Tibial artery (tissue), 4 donors: ENCODE measurements at places on chromosomes 5 and 9.
A peak's percentile ranks its signal among the peaks of the same experiment; 100 is the strongest.

DNA sequence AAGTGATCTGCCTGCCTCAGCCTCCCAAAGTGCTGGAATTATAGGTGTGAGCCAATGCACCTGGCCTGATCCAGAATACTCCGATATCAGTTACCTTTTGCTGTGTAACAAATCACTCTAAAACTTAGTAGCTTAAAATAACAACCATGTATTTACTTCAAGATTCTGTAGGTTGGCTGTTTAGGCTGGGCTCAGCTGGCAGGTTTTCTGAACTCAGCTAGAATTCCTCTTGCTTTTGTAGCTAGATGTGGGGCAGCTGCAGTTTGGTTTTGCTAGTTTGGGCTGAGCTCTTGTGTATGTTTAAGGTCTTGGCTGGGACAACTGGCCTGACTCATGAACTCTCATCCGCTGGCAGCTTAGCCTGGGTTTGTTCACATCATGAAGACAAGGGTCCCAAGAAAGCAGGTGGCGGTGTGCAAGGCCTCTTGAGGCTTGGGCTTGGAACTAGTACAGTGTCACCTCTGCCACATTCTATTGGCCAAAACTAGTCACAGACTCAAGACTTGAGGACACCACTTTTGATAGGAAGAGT, 138.3 kb upstream of the SHB start:
- DNase-seq, result no peak

DNA sequence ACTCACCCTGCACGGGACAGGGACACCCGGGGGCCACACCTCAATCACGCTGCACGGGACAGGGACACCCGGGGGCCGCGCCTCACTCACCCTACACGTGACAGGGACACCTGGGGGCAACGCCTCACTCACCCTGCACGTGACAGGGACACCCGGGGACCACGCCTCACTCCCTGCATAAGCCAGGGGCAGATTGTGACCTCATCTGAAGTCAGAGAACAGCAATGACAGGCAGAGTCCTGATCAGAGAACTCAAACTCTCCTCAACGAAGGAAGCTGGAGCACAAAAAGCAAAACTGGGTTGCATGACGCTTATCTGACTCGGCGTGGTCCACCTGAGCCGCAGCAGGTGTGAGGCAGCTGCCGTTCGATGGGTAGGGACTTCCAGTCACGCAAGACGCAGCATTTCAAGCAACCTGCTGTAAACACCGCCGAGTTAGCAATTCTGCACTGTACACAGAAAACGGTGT, 3.2 kb downstream of the TERT start:
- no peak for DNase-seq

DNA sequence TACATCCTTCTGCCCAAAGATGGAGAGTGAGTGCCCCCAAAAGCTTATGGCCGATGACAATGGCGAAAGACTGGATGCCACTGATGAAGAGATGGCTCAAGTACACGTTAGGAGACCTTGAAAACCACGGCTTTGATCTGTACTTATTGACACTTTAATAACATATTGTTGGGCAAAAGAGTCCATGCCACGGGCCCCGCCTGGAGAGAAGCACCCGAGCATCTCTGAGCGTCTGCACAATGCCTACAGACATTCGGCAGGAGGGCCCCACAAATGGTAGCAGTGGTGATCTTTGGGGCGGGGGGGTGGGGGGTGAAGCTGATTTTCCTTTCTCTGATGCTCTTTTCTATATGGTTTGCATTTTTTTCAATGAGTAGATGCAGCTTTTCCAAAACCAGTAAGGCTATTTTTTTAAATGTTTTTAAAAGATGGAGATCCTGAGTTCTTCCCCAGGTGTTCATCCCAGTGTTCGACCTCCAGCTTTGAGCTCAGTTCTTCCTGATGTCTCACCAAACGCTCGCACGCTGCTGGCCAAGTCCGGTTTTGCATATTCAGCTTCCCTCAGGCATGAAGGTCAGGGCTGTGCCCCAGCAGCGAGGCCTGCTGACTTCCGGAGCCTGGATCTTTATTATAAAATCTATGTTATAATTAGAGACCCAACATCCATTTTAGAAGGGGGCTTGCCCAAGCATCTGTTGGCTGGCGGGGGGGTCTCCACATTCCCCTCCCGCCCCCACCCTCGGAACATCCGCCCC, 34.3 kb upstream of the BARHL1 start:
- no peak for DNase-seq

DNA sequence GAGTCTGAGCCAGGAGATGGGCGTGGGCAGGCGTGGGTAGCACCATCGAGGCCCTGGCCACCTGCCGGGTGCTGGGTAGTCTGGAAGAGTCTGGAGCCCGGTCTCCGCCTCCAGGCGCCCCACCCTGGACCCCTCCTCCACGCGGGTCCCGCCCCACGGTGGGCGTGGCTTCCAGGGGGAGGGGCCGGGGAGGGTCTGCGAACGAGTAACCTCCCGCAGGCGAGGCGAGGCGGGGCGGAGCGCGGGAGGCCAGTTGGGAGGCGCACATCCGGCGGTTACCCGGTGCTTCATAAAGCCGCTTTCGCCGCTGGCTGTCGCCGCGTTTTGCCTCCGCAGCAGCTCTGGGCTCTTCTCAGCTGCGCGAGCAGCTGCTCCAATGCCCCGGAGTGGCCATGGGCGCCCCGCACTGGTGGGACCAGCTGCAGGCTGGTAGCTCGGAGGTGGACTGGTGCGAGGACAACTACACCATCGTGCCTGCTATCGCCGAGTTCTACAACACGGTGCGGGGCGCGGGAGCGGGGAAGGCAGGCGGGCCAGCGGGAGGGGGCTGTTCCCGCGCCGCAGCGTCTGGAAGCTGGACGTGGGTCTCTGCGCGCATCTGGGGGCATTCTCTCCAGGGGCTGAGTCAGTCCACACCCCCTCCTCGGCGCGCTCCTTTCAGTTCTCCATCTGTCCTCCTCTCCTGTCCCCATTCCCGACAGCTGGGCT, at the start of gene ACER2:
TSS of gene ACER2 (plus strand) at position 317 of the 708 bp plus-strand sequence. CDS start at position 393, 76 bp downstream.
- peak; percentile 94 for DNase-seq

- no peak for DNase-seq
These were observed 142.9 kb downstream of the SLCO4C1 start for GRCh38 chr5:102153003-102153759.

DNA sequence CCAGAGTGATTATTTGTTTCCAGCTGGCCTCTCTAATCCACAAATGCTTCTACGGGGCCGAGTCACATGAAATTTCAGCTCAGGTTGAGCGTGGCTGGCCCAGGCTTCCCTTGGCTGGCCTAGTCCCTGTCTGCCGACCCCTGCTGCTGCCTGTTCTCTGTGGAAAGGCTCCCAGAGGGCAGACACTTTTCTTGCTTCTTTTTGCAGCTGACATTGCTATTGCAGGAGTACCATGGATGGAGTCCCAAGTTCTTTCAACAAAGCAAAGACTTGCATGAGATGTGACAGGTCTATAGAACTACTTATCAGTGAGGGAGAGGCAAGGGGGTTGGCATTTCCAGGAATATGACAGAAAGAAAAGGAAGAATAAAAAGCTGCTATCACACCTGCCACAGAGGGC, 287.4 kb upstream of the ARRDC3 start:
- DNase-seq, result no peak

GRCh38 chr5:154342211-154342610, 103.6 kb upstream of the SAP30L start:
- no peak for DNase-seq

GRCh38 chr5:56705217-56705616, 110.1 kb upstream of the MAP3K1 start:
- no peak for DNase-seq

DNA sequence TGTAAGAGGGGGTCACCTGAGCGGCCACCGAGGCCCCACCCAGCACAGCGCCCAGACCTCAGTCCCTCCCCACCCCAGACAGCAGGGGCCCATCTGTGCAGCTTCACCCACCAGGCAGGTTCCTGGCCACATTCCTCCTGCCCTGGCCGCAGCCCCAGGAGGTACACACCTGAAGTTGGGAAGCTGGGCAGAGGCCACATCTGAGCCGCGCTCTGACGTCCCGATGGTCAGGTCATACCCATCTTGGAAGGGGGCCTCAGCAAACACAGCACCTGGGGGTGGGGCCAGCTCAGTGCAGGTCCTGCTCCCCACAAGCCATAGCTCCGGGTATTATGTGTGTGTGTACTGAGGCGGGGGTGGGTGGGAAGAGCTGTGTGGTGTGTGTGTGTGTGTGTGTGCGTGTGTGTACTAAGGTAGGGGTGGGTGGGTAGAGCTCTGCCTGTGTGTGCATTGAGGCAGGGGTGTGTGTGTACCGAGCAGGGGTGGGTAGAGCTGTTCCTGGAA, 5.6 kb downstream of the SPOUT1 start:
- no peak for DNase-seq

GRCh38 chr9:125556046-125556721, 150.8 kb downstream of the MAPKAP1 start:
- no peak for DNase-seq

DNA sequence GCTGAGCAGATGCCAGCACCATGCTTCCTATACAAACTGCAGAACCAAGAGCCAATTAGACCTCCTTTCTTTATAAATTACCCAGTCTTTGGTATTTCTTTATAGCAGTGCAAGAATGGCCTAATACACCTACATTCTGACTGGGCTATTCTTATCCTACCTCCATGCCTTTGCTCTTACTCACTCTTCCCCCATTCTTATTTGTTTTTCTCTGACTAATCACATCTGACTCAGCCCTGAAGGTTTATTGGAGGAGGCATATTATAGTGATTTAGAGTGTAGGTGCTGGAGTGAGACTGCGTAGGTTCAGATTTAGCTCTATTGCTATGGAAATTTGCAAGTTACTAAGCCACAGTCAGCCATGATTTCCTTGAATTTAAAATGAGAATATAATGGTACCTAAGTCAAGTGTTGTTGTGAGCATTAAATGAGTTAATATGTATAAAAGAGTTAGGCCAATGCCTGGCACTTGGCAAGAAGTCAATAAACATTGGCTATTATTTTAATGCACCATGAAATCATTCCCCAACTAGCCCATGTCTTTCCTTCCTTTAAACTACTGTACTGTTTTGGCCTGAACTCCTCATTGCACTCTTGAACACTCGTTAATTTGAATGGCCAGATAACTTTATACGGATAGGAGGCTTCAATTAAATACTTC, 531.2 kb upstream of the ZNF608 start:
- no peak for DNase-seq

GRCh38 chr9:8723195-8723594, 923.6 kb upstream of the DMAC1 start:
- no peak for DNase-seq

DNA sequence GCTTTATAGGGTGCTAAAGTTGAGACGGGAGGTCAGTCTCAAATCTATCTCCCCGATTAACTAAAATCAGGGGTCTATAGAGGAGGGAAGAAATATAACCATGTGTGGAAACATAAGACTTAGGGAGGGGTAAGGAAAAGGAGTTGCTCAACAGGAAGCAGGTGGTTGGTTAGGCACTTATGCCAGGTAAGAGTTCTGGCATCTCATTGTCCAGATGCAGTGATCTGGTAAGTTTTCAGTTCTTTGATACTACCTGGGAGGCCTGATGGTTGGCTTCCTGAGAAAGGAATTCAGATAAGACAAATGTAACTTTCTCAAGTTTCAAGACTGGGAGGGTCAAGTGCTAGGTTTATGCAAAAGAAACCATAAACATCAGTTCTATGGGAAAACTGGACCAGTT, 47.7 kb downstream of the CERT1 start:
- DNase-seq, result no peak

DNA sequence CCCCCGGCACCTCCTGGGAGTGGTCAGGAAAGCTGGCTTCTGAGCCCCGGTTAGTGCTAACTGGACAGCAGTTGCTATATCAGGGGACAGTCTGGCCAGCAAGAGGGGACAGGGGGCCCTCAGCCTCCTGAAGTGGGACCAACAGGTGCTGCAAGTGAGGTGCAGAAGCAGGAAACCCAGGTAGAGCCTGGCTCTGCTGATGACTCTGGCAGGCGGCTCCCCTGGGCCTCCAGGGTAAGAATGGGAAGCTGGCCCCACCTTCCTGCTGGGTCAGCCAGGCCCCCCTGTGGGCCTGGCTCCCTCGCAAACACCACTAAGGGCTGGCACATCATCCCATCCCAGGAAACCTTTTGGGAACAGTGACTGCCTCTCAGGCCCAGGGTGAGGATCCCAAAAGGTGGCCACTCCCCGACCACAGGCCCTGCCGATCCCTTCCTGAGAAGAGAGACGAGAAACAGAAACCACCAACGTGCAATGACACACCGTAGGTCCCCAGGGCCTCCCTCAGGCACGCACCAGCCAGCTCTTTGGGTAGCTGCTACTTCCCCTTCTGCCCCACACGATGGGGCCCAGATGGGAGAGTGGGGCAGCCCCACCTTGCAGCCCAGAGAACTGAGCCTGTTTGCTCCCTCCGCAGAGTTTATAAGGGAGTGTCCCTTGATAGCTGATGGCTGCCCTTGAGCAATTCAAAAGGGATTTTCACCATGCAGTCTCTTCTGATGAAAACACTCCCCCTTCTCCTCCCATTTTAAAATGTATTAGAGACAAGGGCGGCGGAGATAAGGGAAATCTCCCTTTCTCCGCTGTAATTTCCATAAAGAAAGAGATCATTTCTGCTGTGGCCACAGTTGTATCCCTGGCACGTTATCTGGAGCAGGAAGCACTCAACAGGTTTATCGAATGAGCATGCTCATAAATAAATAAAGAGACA, 76.8 kb downstream of the STK10 start:
- no peak for DNase-seq

DNA sequence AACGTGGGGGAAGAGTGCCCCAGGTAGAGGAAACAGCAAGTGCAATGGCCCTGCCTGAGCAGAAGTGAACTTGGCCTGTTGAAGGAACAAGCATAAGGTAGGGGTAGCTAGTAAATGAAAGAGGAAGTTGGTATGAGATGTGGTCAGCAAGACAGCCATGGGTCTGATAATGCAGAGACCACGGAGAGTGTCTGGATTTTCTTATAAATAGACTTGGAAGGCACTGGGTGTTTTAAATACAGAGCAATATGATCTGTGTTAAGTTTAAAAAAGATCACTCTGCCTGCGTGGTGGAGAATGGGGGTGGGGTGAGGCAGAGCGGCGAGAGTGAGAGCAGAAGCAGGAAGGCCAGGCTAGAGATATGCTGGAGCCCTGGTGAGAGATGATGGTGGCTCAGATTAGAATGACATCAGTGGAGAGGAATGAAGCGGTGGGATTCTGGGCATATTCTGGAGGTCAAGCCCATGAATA, 4.2 kb downstream of the ADAM19 start:
- no peak for DNase-seq

DNA sequence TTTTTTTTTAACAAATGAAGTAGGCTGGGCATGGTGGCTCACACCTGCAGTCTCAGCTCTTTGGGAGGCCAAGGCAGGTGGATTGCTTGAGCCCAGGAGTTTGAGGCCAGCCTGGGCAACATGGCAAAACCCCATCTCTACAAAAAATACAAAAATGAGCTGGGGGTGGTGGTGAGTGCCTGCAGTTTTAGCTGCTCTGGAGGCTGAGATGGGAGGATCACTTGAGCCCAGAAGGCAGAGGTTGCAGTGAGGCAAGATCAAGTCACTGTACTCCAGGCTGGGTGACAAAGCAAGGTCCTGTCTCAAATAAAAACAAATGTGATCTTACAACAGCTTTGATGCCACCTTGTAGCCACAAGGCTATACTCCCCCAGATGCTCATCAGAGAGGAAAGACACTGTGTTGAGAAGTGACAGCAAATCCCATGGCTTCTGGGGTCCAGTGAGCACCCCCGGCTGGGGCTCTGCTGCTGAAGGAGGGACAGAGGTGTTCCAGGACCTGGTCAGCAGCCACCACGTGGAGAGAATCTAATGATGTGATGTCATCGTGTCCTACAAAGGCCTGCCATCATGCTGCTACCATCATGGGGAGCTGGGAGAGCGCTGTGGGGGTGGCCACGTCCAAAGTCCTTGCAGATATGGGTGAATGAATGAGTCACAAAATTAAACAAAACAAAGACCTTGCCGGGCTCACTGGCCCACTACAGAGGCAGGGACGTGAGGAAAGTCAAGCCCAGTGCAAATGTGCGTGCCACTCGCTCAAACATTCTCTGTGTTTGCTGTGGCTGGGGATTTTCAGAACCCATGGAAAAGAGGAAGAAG, 60.7 kb downstream of the PRRT1B start:
- no peak for DNase-seq
